ENCODE measurements at places on chromosomes 13 and 19.

- DNase-seq, result no peak
Measured at GRCh38 chr19:34997071-34997617, 3.0 kb upstream of the GRAMD1A start.

DNA sequence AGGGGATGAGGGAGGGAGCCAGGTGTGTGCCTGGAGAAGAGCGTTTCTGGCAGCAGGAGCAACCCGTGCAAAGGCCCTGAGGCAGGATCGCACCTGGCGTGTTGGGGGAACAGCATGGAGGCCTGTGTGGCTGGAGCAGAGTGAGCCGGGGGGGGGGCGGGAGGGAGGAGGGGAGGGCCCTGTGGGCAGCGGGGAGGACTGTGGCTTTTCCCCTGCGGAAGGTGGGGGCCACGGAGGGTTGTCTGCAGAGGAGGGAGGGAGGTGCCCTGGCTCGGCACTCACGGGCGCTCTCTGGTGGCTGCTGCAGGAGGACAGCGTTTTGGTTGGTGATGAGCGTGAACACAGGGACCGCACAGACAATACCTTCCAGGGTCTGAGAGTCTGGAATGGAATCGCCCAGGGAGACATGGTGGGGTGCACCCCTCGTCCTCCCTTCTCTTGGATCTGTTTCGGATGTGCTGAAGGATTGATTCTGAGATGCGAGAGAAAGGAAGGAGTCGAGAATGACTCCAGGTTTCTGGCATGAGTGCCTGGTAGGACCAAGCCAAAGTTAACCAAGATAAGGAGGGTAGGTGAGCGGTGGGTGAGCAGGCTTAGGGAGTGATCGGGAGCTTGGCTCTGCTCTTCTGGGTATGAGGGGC lies 6.5 kb downstream of the RAB11B start:
- DNase-seq, result peak; percentile 28

GRCh38 chr19:19475015-19475765 lies 40.2 kb downstream of the TSSK6 start:
- DNase-seq, result peak; percentile 54

DNA sequence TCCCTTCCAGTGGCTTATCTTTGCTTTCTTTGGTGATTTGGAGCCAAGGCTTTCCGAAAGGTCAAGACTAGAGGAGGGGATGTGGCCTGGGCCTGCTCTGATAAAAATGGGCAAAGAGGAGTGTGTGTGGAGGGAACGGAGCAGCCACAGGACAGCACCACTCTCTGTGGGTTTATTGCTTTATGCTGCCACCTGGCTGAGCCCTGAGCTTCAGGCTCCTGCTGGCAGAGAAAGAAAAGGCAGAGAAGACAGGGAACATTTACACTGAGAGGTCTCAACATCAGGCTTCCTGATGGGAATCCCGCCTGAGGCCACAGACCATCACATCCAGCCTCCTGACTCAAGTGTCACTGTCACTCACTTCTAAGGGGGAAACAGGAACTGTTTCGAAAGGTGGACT lies 9.2 kb upstream of the GSX1 start:
- DNase-seq, result no peak

DNA sequence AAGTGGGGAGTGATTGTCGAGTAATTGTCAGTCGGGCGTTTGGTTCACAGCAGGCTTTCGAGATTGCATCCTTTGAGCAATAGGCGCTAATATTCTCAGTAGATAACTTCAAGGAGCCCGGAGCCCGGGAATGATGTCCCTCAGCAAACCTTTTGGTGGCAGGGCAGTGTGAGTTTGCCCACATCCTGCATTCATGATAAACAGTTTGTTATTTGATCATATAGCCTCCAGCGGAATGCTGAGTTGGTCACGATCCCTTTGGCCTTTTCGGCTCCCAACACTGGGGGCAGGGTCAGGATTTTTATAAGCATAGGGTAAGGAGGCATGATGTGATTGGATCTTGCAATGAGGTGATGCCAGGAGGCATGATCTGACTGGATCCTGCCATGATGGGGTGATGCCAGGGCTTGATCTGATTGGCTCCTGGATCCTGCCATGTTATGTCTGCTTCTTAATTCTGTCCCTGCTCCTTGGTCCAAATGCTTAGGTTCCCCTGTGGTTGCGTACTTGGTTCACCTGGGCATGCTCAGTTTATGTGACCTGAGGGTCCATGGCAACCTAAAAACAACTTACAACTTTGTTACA lies 38.2 kb upstream of the IGSF23 start:
- DNase-seq, result no peak

DNA sequence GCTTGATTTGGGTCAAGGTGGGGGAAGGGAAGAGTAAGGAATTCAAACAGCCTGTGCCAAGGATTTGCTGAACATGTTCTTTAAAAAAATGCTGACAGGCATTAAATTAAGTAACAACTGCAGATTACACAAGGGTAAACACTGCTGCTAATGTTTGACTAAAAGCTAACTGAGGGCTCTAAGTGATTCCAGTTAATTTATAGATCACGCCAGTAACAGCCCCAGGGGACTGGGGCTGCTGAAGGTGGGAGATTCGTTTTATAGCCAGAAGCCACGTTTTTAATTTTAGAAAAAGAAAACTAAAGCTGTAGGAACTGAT lies 321.7 kb downstream of the DLEU7 start:
- no peak for DNase-seq

- peak; percentile 57 for DNase-seq
Measured at GRCh38 chr19:53808710-53809125, 15.4 kb downstream of the NLRP12 start.

- no peak for DNase-seq
Measured at GRCh38 chr13:33188093-33188882, 97.3 kb downstream of the STARD13 start.

DNA sequence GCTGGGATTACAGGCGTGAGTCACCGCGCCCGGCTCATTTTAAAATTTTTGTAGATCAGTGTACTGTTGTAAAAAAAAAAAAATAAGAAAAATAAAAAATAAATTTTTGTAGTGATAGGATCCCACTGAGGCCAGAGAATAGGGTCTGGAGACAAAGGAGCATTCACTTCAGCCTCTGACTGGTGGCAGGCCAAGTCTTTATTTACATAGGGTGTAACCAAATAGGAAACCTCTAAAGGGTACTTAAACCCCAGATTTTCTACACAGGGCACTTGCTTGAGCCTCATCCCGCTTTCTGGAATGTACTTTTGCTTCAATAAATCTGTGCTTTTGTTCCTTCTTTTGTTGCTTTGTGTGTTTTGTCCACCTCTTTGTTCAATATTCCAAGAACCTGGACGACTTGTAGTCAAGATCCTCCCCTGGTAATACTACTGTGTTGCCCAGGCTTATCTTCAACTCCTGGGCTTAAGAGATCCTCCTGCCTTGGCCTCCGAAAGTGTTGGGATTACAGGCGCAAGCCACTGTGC lies 2.1 kb upstream of the PDCD2L start:
- no peak for DNase-seq

GRCh38 chr19:28388988-28389387 lies 824.0 kb downstream of the UQCRFS1 start:
- no peak for DNase-seq

- DNase-seq, result no peak
Measured at GRCh38 chr13:101123028-101123427, 293.3 kb downstream of the NALCN start.

GRCh38 chr13:44318161-44318560 lies 55.5 kb upstream of the SERP2 start:
- no peak for DNase-seq

GRCh38 chr13:74767050-74767449 lies 632.8 kb upstream of the KLF12 start:
- DNase-seq, result no peak

- DNase-seq, result no peak
Measured at GRCh38 chr13:113747291-113747833, 11.7 kb upstream of the TMEM255B start.

Measured in NT2/D1 (cell line).